ENCODE measurements at places on chromosomes 4 and X.
A peak's percentile ranks its signal among the peaks of the same experiment; 100 is the strongest.

DNA sequence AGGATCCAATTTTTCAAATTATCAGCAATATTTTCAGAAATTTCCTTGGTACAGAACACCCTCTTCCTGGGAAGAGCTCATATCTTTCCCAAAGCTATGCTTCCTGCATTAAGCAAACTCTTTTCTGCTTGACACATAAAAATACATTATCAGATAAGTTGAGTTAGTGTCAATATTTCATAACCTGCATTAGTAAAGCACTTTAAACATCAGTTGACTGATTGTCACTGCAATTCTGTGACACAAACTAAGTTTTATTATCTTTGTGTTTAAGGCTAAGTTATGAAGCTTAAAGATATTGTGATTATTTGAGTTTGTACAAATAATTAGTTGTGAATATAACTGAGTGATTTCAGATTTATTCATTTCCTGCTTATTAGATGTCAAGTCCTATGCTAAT lies 1045.4 kb upstream of the GRID2 start:
- no peaks in the 10 kb centered on the region for H3K36me3 ChIP-seq
- H3K27ac ChIP-seq, result no peak overlapping the region
- H3K4me1 ChIP-seq, result no peaks in the 10 kb centered on the region
- H3K4me3 ChIP-seq, result no peak overlapping the region
- no peaks in the 10 kb centered on the region for H3K27me3 ChIP-seq

- no peak overlapping the region for H3K27ac ChIP-seq
- no peaks in the 10 kb centered on the region for H3K36me3 ChIP-seq
- no peak overlapping the region for H3K4me3 ChIP-seq
- H3K27me3 ChIP-seq, result no peaks in the 10 kb centered on the region
- DNase-seq, result no peak
- H3K4me1 ChIP-seq, result no peaks in the 10 kb centered on the region
Measured at GRCh38 chrX:1170243-1170642, 42.2 kb downstream of the CRLF2 start.

- no peaks in the 10 kb centered on the region for H3K27me3 ChIP-seq
- no peak overlapping the region for H3K4me3 ChIP-seq
- H3K4me1 ChIP-seq, result peaks cover 7% of the 10 kb centered on the region
Measured at GRCh38 chr4:168076989-168077725, 15.2 kb upstream of the ANXA10 start.

- H3K36me3 ChIP-seq, result no peaks in the 10 kb centered on the region
- DNase-seq, result no peak
- no peak overlapping the region for H3K4me3 ChIP-seq
- H3K27me3 ChIP-seq, result no peaks in the 10 kb centered on the region
Measured at GRCh38 chrX:14362721-14363120, 166.6 kb upstream of the GLRA2 start.

DNA sequence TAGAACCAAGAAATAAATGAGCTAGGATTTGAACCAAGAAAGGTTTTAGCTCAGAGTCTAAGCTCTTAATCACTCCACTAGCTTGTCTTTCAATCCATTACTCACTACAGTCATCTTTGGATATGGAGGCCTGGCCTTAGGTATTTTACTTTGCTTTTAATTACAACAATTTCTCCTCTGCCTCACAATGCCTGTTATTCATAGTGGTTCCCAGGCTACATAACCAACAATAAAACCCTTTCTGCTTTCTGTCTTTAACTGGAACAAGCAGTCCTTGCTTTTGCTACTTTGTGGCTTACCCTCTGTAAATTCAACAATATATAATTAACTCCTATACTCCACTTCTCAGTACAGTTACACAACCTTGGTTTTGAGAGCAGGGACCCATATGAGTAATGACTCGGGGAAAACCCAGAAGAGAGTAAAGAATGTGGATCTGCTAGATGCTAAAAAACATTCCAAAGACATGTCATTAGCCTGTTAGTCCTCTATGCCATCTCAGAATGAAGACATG lies 94.7 kb upstream of the NAP1L5 start:
- no peak for DNase-seq
- 0 out of 2 replicates have a peak, but pooled peaks cover 2% of the 10 kb centered on the region for H3K36me3 ChIP-seq
- H3K27me3 ChIP-seq, result no peaks in the 10 kb centered on the region
- no peak overlapping the region for H3K27ac ChIP-seq
- peaks cover 4% of the 10 kb centered on the region for H3K4me1 ChIP-seq
- no peak overlapping the region for H3K4me3 ChIP-seq

DNA sequence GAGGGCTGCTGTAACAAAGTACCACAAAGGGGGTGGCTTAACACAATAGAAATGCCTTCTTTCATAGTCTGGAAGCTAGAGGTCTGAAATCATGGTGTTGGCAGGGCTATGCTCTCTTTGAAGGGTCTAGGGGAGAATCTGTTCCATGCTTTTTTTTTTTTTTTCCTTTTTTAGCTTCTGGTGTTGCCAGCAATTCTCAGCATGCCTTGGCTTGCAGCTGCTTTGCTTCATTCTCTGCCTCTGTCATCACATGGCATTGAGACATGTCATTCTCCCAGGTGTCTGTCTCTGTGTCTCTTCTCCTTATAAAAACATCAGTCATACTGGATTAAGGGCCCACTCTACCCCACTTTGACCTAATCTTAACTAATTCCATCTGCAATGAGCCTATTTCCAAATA lies 78.6 kb upstream of the BOD1L1 start:
- H3K4me3 ChIP-seq, result no peak overlapping the region
- H3K4me1 ChIP-seq, result no peaks in the 10 kb centered on the region
- no peak overlapping the region for H3K27ac ChIP-seq
- no peak for DNase-seq
- H3K36me3 ChIP-seq, result no peaks in the 10 kb centered on the region

DNA sequence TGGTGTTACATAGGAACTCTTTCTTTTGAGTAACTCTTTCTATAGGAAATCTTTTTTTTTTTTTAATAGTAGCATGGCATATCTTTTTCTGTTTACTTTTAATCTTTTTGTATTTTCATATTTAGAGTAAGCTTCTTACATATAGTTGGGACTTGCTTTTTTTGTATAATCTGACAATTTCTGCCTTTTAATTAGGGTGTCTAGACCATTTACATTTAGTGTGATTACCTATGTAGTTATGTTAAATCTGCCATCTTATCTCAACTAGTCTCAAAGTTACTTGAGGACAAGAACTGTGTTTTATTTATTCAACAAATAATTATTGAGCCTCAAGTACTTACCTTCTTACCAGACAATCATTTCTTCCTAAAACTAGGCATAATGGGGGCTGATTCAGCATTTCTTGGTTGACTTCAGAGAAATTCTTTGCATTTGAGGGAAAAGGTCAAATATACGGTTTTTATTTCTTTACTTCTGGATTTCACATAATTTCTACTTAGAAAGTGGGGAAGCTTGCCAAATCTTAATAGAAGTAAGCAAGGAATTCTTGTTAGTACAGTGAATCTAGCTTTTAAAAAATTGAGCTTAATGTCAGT lies 28.6 kb downstream of the MND1 start:
- H3K36me3 ChIP-seq, result peaks cover 37% of the 10 kb centered on the region
- no peak for DNase-seq
- no peaks in the 10 kb centered on the region for H3K27me3 ChIP-seq
- no peak overlapping the region for H3K27ac ChIP-seq

GRCh38 chr4:88729146-88729760 lies 31.6 kb upstream of the NAP1L5 start:
- no peaks in the 10 kb centered on the region for H3K36me3 ChIP-seq
- H3K4me3 ChIP-seq, result no peak overlapping the region
- no peaks in the 10 kb centered on the region for H3K27me3 ChIP-seq
- no peak for DNase-seq

GRCh38 chr4:75514949-75515612 lies 808 bp downstream of the THAP6 start:
- no peak for DNase-seq
- H3K27me3 ChIP-seq, result no peaks in the 10 kb centered on the region
- peaks cover 9% of the 10 kb centered on the region for H3K36me3 ChIP-seq
- peak overlapping the region; percentile 78 for H3K27ac ChIP-seq

GRCh38 chr4:140875746-140876452 lies 119.7 kb upstream of the TBC1D9 start:
- no peak overlapping the region for H3K4me3 ChIP-seq
- H3K4me1 ChIP-seq, result no peaks in the 10 kb centered on the region
- no peaks in the 10 kb centered on the region for H3K27me3 ChIP-seq
- no peaks in the 10 kb centered on the region for H3K36me3 ChIP-seq
- no peak overlapping the region for H3K27ac ChIP-seq

DNA sequence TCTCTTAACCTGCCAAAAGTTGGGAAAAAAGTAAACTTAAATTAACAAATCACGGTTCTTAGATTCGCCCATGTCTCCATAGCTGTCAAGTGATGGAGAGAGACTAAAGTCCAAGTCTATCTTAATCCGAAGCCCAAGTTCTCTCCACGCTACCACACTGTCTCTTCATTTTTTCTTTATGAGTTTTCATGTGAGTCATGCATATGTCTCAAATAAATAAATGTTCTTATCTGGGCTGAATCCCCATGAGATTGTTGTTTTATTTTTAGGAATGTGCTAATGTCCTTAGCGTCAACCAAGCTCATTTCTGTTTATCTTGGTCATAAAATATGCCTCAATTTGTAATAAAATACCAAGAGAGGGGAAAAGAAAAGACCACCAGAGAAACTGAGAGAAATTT lies 169.3 kb downstream of the RCHY1 start:
- peaks cover 10% of the 10 kb centered on the region for H3K27me3 ChIP-seq
- DNase-seq, result no peak
- H3K36me3 ChIP-seq, result no peaks in the 10 kb centered on the region
- no peak overlapping the region for H3K4me3 ChIP-seq
- H3K4me1 ChIP-seq, result no peaks in the 10 kb centered on the region
- H3K27ac ChIP-seq, result no peak overlapping the region

GRCh38 chrX:65528705-65529340 lies 5.8 kb downstream of the LAS1L start:
- no peak for DNase-seq
- H3K27me3 ChIP-seq, result no peaks in the 10 kb centered on the region
- no peak overlapping the region for H3K27ac ChIP-seq
- peaks cover 3% of the 10 kb centered on the region for H3K4me1 ChIP-seq
- peaks cover 16% of the 10 kb centered on the region for H3K36me3 ChIP-seq

GRCh38 chrX:53445977-53446376 lies 11.8 kb upstream of the HSD17B10 start:
- no peak for DNase-seq
- no peak overlapping the region for H3K27ac ChIP-seq
- no peaks in the 10 kb centered on the region for H3K27me3 ChIP-seq
- no peaks in the 10 kb centered on the region for H3K36me3 ChIP-seq

DNA sequence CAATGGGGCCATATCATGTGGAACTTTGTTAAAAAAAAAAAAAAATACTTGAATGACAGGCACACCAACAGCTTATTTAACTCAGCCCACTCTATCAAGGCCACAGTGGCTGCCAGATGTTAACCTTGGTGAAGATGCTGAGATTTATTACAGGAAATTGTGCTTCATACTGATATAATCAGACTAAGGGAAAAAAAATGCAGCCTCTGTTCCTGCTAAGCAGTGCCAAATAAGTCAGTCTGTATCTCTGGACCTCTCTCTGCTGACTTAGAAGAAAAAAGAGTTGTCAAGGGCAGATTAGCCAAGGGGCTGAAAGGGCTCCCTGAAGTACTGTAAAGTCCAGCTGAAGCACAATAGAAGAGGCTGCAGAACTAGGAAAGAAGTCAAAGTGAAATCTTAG lies 677.7 kb upstream of the HTR2C start:
- no peak for DNase-seq
- no peaks in the 10 kb centered on the region for H3K27me3 ChIP-seq
- H3K4me3 ChIP-seq, result no peak overlapping the region
- H3K4me1 ChIP-seq, result no peaks in the 10 kb centered on the region
- no peak overlapping the region for H3K27ac ChIP-seq
- no peaks in the 10 kb centered on the region for H3K36me3 ChIP-seq

- DNase-seq, result no peak
- no peak overlapping the region for H3K27ac ChIP-seq
- H3K4me1 ChIP-seq, result peaks cover 7% of the 10 kb centered on the region
- H3K36me3 ChIP-seq, result no peaks in the 10 kb centered on the region
Measured at GRCh38 chrX:1261285-1261684, 7.3 kb upstream of the CSF2RA start.

- H3K27ac ChIP-seq, result no peak overlapping the region
- DNase-seq, result peak; percentile 3
- peaks cover 3% of the 10 kb centered on the region for H3K27me3 ChIP-seq
- no peaks in the 10 kb centered on the region for H3K4me1 ChIP-seq
- no peak overlapping the region for H3K4me3 ChIP-seq
Measured at GRCh38 chrX:111244235-111244750, 26.0 kb downstream of the CAPN6 start.

Measured in HCT116 (cell line).